Kidney epithelial cell (primary cell): ENCODE measurements at places on chromosomes 6 and 20.

- peak; percentile 34 for DNase-seq
Measured at GRCh38 chr20:45963059-45964005, 8.7 kb downstream of the ZNF335 start.

- no peak for DNase-seq
Measured at GRCh38 chr6:116764961-116765841, at the start of gene FAM162B. Gene FAM162B (minus strand): TSS chr6:116765719. CDS start chr6:116765576, 143 bp downstream.

GRCh38 chr6:49454787-49455709 is 8.0 kb downstream of the MMUT start:
- no peak for DNase-seq

- DNase-seq: no peak
Measured at GRCh38 chr6:162491637-162492036, 235.9 kb downstream of the PRKN start.

DNA sequence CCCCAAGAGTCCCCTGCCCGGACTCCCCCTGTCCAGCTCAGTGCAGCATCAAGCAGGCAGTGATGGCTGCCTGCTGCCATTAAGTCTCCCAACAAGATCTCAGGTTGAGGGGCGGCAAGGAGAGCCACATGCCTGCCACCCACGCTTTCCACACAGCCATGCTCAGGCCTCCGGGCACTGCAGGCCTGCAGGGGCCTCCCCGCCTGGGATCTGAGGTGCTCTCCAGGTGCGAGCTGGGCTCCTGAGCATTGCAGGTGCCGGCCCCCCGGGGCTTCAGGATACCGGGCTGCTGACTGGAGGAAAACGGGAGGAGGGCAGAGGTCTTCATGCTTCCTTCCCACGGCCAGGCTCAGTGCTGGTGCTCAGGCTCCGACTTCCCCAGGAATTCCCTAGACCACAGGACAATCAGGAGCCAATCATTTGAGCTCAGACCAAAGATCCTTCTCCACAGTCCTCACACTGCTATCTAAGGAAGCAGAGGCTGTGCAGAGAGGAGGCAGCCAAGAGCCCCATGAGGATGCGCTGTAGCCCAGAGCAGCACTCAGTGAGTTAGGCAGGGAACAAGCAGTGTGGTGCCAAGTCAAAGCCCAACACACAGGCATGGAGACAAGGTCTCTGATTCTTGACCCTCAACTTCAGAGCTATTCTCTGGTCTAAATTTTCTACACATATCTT is 52.7 kb downstream of the PYGB start:
- no peak for DNase-seq

DNA sequence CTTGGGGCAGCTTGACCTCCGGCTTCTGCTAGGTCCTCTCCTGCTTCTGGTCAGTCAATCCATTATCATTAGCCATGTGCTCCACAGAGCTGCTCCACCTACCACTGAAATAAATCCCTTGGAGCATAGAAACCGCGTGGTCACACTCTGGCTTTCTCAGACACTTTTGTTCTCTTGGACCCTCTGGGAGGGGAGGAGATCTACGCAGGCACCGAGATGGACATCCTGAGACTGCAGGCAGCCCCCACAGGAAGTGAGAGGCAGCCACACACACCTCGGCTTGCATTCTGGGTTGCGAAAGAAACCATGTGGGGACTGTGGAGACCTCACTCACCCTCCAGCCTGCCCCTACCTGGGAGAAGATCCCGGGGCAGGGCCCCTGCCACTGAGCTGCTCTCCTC is 79.5 kb downstream of the FYN start:
- DNase-seq: no peak

- no peak for DNase-seq
Measured at GRCh38 chr20:53628076-53628475, 34.4 kb upstream of the ZNF217 start.

- no peak for DNase-seq
Measured at GRCh38 chr6:26332408-26332807, 32.6 kb upstream of the BTN3A2 start.

DNA sequence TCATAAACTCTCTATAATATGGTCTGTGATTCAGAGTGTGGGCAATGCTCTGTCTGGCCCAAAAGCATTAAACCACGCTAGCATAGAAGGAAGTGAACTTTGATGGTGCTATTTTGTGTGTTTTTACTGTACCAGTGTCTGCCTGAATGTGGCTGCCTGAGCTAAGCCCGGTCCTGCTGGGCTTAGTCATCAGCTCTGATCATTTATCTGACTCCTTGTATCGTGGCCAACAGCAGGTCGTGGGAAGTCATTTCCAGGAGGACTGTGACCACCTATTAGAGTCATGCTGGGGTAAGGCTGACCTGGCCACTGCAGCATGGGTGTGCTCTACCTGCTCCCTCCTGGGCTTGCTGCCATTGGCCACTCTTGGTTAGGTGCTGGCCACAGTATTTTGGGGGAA is 239.1 kb upstream of the CEP162 start:
- DNase-seq: peak; percentile 31

DNA sequence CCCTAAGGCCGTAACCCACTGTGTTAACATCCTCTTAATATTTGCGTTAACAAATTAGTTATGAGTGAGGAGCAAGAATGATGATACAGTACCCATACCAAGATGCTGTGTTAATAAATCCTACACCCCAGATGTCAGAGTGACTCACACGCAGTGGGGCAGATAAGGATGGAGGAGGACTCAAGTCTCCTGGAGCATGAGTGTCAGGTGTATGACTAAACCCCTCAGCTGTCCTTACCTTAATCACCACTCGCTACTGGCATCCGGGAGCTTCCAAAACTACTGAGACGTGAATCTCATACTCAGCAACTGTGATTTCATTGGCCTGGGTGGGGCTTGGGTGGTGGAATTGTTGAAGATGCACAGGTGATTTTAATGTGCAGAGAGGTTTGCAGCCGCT is 131.3 kb upstream of the MTHFD1L start:
- DNase-seq: peak; percentile 59

DNA sequence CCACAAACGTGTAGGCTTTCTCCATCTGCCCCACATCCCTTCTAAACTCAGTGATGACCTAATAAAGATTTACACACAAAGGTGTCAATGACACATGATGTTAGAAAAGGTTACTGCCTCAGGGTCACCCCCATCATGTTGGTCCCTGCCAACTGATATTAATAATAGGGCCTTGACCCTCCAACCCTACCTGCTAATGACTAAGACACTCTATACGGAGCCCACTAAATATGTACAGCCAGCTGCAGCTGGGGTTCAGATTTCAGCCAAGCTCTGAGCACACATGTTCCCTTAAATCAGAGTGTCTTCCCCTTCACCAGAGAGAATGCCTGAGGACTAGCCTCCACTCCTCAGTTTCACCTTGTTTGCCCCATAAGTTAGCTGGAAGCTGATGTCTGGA is 67.4 kb upstream of the SNRPB2 start:
- DNase-seq: no peak

DNA sequence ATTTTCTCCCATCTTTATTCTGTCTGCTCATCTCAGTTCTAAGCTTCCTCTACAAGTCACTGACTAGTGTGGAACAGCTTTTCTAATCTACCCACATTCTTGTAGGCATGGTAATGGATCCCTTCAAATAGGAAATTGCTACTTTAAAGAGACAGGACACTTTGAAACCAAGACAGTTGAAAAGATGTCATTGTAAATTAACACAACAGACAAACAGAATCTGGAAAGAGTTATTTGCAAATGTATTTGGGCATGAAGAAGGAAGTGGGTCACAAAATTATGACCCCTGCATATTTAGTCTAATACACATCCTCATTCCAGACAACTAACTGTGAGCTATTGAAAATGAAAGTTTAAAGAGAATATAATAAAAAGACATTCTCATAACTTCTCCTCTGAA is 298.2 kb upstream of the MARCKS start:
- DNase-seq: no peak

DNA sequence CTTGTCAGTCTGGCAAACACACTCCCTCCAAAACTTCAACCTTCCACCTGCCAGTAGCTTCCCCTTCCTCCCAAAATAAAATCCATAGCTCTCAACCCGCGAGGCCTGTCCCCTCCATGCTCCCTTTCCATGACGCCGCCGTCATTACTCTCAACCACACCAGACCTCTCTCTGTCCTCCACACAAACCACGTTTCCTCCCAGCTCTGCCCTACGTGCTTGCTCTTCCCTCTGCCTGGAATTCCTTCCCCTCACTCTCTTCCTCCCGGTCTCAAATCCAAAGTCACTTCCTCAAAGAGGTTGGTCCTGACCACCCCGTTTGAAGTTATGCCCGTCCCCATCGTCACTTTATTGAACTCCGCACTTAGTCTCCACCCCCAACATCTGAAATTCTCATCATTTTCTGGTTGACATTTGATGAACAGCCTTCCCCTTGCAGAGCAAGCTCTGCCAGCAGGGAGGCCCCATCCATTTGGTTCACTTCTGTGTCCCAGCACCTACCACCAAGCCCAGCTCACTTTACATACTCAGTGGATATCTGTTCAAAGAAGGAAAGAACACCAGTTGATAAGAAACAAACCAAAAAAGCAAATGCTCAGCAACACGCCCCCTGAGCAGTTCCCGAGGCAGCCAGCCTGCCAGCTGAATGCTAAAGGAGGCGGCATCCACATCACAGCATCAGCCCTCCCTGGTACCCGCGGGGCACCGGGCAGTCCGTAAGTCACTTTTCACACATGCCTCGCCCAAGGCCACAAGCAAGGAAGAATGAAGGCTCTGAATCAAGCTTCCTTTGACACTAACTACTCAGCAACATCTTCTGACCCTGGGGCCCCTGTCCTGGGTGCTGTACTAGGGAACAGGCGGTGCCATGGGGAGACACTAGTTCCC is 125.0 kb downstream of the NFATC2 start:
- DNase-seq: no peak

GRCh38 chr20:31523361-31524283 is 9.4 kb downstream of the HM13 start:
- no peak for DNase-seq
